Activated CD4-positive, alpha-beta T cell treated with anti-CD3 and anti-CD28 coated beads, Interleukin-2, amount 50 U/mL, for 16 hours (primary cell): ENCODE measurements at places on chromosomes 3 and 15.

GRCh38 chr3:12342151-12342550, 53.3 kb downstream of the PPARG start:
- DNase-seq = no peak

DNA sequence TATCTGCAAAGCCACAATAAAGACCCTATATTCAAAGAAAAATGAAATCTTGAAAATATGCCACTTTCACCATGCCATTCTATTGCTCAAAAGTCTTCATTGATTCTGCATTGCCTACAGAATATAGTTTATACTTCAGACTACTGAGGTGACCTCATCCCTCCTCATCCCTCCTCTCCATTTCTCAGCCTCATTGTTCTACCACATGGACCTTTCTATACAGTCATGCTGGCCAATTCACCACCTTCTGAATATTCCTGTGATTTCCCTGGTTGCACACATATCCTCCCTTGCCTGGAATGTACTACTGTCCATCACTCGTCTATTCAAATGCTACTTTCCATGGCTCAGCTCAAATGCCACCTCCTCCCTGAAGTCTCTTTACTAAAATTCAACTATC, 3.5 kb upstream of the COL8A1 start:
- DNase-seq = no peak

DNA sequence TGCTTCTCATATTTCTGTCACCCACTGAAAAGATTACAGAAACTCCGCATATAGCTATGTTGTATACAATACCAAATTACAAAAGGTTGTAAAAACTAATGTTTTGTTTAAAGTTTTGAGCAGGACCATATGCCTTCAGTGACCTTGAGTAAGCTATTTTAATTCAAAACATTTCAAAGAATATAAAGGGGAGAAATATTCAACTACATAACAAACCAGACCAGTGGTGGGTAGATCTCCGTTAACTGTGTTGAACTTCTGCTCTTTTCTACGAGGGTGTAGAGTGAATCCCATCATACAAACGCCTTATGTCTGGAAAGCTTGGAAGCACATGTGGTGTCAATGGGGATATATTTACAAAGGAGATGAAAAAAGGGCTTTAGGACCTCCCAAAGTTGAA, 68.4 kb upstream of the NR2F2 start:
- DNase-seq = no peak

DNA sequence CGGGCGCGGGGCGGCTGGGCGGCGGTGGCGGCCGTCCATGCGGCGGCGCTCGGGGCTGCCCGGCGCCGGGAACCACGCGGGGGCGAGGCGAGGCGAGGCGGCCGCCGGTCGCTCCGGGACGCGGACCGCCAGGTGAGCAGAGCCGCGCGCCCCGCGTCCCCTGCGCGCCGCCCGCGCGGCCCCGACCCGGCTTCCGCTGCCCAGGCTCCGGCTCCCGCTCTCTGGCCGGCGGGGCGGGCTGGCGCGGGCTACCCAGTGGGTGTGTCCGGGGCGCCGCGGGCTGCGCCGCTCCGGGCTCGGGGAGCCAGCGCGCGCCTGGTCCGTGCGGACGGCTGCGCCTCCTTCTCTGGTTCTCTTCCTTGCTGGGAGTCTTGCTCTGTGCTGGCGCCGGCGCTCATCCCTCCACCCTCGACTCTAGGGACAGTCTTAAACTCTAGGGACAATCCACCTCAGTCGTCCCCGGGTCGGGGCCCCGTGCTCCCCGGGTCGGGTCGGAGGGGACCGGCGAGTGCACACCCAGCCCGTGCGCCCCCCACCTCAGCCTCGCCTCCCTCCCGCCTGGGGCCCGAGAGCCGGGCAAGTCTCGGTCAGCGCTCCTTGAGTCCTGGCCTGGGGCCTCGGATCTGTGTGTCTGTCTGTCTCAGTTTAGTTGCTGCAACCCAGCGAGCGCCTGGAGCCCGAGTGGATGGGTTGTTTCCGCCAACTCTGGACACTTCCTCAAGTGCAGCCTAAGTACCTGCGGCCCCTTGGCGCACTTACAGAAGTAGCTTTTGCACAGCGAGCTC, 488 bp downstream of the THSD4 start:
- DNase-seq = no peak

DNA sequence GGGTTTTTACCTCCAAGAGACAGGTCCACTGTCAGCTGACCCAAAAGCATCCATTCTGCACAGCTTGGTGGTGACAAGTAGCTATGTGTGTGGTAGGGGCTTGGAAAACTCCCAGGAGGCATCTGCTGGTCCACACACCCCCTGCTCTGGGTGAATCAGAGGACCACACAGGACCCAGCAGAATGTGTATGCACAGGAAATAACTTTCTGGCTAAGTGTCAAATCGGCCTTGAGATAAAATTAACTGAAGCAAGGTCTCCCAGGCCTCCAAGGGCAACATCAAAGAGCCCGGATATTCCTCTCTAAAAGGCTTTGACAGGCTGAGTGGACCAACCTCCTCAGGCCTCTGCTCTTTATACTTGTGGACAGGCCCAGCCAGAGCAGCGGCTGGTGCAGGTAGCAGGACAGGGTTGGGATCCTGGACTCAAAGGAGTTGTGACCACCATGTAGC, 66.5 kb downstream of the CTNNB1 start:
- no peak for DNase-seq

GRCh38 chr3:46889381-46890110, 12.0 kb downstream of the PTH1R start:
- DNase-seq = no peak

- DNase-seq = no peak
Observed at GRCh38 chr3:115788921-115789470, 165.7 kb downstream of the GAP43 start.

DNA sequence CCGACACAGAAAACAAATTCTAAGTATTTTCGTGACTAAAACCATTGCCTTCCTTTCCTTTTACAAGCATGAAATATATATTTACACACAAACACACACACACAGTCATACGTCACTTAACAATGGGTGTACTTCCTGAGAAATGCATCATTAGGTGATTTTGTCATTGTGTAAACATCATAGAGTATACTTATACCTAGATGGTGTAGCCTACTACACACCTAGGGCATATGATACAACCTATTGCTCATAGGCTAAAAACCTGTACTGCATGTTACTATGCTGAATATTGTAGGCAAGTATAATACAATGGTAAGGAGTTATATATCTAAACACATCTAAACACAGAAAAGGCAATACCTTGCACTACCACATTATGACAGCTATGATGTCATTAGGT, 28.6 kb downstream of the COL6A5 start:
- no peak for DNase-seq

DNA sequence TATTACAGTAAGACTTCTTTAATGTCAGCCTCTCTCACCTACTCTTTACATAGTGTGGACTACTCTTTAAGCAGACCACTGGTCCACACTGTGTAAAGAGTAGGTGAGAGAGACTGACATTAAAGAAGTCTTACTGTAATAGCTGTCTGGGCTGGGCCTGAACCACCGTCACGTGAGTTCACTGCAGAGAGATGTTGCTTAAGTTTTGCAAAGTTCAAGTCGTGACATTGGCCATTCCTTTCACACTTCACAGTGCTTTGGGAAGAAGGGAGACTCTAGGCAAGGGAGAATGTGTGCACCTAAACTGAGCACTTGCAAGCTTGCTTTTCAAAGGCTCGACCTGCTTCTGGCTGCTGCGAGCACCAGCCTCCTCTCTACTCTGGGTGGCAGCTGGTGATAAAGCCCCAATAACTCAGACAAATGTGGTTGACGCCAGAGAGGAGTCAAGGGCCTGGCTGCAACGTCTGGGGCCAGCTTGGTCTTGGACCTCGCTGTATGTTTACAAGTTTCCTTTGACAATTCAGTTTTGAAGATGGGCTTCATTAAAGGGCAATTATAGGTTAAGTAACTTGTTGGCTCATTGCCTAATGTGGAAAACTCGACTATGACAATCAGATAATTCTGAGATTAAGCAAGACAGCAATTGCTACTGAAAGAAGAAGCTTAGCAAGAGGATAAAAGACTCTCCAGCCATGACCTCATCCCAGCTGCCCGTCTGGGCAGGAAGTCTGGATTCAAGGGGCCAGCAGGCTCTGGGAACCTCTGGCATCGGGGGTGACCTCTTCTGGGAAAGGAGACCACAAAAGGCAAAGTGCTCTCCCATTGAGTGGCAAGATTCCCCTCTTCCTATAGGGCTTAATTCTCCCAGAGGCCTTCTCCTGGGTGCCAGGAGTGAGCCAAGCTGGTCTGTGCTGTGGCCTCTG, 242.1 kb upstream of the TLE3 start:
- no peak for DNase-seq

GRCh38 chr3:78820542-78820941, 947.3 kb downstream of the ROBO1 start:
- no peak for DNase-seq

- DNase-seq = no peak
Observed at GRCh38 chr15:70088887-70089691, 8.6 kb downstream of the TLE3 start.

DNA sequence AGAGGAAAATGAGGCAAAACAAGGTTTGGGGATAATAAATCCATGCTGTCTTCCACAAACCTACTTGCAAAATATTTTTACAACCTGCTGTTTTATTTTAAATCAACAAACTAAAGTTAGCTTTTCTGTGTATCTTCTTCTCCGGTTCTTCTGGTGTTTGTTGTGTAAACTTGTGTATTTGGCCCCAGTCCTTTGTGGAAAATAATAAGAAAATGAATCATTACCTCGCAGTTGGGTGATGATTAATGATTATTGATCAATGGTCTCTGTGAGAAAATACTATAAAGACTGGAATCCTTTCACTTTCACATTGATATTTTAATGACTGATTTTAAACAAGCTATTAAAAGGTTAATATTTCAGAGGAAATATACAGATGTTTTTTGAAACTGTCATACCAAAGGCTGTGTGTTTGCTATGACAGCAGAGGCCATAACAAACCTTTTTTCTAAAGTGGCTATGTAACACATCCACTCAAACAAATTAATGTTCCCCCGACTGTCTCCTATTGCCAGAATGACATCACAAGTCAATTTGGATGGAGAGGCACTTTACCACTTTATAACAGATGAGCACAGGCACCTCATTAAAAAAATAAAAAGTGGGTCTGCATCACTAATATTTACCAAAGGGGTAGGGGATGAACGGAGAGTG, 152.5 kb downstream of the MEX3B start:
- DNase-seq = no peak

DNA sequence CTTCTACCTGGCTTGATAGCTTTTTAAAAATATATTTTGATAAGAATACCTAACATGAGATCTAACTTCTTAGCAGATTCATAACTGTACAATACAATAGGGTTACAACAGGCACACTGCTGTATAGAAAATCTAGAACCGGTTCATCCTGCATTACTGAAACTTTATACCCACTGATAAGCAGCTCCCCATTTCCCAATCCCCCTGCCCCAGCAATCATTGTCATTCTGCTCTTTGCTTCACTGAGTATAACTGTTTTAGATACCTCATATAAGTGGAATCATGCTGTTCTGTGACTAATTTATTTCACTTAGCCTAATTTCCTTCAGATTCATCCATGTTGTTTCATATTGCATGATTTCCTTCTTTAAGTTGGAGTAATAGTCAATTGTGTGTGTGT, 906.0 kb downstream of the GBE1 start:
- no peak for DNase-seq

DNA sequence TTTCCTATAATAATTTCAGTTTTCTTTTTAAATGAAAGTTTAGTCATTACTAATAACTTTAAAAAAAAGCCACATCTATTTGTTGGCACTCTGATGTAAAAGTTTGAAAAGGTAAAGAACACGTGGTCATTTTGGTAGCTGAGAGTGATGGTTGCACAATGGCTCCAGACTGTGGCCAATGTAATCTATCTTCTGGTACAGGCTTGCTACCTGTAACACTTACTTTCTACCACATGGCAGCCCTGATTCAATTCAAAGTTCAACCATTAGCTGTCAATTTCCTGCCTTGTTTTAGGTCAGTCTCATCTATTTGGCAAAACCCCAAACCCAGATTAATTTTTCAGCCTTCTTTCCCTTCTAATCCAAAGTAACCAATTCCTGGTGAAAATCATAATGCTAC, 126.1 kb downstream of the TUSC7 start:
- DNase-seq = no peak

GRCh38 chr3:61796911-61797310, 235.5 kb downstream of the PTPRG start:
- no peak for DNase-seq
